ENCODE measurements at places on chromosomes 3 and 15. TPM values are rescaled to one million over a fixed set of nuclear protein-coding genes. Genes with fewer than 3 reads are reported as not detected.

Gene ARHGAP31
- 19.4 TPM for polyA plus RNA-seq

Gene GREM1
- polyA plus RNA-seq = 2,694 TPM

GRCh38 chr3:127652246-127652995 lies 20.3 kb upstream of the ABTB1 start:
- no peak for DNase-seq

GRCh38 chr3:129577925-129578786 lies 28.3 kb downstream of the PLXND1 start:
- no peak for DNase-seq

- DNase-seq = no peak
Measured at GRCh38 chr3:108001457-108001856, 89.4 kb downstream of the CD47 start.

DNA sequence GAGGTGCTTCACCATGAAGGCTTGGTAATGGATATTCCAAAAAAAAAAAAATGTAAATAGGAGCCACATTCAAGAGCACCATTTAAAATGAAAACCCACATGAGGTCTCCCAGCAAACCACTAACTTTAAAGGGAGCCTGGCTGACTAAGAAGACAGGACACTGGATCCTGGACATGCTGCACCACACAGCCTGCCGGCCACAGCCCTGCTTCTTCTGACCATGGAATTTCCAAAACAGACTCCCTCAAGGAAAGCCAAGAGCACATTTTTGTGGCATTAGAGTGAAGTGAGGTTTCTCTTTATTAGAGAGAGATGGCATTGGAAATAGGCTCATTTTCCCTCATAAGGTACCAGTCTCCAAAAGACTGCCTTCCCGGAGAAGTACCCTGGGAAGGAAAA lies 113.9 kb downstream of the RORA start:
- DNase-seq = peak; percentile 19

- DNase-seq = no peak
Measured at GRCh38 chr15:78284758-78285157, 14.7 kb downstream of the SKIC8 start.
